ENCODE measurements at places on chromosomes 5 and 9.

- DNase-seq = no peak
Observed at GRCh38 chr5:168557389-168557788, 21.8 kb downstream of the PANK3 start.

- no peak for DNase-seq
Observed at GRCh38 chr5:6202968-6203365, 175.4 kb downstream of the MED10 start.

DNA sequence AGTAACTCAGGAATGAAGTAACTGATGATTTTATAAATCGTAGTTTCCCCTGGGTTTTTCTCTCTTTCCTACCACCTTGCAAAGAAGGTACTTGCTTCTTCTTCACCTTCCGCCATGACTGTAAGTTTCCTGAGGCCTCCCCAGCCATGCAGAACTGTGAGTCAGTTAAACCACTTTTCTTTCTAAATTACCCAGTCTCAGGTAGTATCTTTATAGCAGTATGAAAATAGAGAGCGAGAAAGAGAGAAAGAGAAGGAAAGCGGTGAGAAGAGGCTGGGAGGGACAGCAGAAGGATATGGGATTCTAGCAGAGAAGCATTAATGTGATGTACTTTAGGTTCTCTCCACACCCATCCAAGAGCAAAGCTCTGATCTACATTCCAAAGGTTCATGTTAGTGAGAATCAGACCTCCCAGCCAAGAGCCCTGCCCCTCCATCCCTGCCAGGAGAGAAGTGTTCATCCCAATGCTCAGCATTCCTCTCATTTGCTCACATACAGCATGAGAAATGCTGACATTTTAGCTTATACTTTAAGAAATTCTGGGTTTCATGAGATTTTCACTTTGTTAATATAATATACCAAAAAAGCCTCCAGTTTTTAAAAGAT lies 185.0 kb upstream of the PTGER4 start:
- DNase-seq = no peak

- no peak for DNase-seq
Observed at GRCh38 chr5:109003928-109004327, 256.2 kb downstream of the FER start.

DNA sequence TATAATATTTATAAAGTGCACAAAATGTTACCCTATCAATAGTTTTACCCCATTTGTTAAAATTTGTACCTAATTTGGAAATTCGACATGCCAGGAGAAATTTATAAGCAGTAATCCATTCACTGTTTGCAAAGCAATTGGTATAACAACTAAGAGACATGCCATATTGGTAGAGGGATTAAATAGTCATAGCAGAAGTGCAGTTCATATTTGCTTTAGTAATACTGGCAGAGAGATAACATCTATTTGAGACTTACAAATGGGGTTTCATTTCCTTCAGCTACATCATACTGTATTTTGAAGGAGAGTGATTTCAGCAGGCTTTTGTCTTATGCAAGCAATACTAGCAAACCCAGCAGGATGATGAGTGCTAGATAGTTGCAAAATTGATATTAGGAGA lies 610.4 kb upstream of the CDH10 start:
- DNase-seq = no peak

GRCh38 chr9:117300371-117301110 lies 114.3 kb downstream of the ASTN2 start:
- DNase-seq = no peak

DNA sequence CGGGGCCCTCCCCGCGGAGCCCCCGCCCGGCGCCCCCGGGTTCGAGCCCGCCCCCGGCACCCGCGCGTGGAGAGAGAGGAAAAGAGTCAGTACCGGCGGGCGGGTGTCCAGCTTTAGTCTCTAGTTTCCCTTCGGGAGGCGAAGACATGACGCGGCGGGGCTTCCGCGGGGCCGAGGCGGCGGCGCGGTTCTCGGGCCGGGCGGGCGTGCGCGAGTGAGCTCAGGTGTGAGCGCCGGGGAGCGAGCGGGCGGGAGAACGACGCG lies 181 bp downstream of the DAP start:
- DNase-seq = no peak

- DNase-seq = no peak
Observed at GRCh38 chr9:134134949-134135342, 936 bp upstream of the WDR5 start.

DNA sequence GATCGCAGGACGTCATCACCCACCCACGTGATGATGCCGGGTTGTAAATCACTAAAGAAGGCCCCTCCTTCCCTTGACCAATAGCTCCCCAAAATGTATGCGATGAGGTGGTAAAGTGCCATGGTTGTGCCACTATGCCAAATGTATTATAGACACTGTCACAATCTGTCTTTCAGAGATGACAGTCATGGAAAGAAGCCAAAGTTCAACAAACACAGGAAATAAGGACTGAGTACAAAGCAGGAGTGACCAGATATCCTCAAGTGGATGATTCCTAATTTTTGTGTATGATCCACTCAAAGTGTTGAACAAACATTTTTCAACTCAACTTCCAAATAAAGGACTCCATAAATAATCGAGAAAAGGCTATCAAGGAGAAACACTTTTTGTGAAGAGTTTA lies 12.5 kb downstream of the GLIS3 start:
- DNase-seq = no peak

DNA sequence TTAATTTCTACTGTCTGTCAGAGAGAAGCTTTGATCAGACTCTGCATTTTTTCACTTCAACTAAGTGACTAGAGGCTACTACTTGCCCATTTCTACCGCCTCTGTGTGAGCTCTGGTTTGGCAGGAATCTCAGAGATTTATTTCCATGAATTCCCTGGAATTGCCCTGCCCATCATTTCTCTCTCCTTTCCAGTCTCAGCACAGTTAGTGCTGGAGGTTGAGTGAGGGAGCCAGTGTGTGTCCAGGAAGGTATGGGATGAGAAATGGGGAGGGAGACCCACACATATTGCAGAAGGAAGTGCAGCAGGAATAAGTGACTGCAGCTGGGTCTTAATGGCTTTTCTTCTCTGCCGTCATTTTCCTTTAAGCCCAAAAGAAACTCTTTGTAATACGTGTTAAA lies 443.1 kb upstream of the ZNF462 start:
- DNase-seq = no peak

- peak; percentile 60 for DNase-seq
Observed at GRCh38 chr5:180315762-180316212, 23.9 kb upstream of the MAPK9 start.

DNA sequence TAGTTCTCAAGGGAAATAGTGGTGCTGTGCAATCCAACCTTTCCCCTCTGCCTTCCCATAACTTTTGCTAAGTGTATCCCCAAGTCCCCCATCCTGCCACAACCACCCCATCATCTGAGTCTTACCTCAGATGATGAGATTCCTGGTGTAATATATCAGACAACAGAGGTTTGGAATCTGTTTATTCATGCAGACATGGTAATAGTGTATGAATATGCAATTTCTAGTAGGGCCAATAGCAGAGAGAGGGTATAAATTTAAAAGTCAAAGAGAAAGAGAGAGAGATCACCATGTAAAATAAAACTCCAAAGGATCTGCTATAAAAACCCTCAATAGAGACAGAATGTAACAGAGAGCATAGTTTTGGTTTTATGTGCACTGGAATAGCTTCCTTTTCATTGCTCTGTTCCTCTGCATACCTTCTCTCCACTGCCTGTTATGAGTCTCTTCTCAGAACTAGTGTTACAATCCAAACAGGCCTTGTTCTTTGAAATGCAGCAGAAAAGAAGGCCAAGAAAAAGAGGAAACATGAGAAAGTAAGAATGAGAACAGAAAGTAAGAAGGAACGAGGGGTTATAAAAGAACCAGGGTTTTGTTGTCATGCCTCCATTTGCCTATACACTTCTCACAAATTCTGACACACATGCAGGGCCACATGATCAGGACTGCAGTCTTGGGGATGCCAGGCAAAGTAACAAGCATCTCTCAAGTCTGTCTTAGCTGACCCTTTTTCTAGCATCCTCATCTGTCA lies 278.0 kb downstream of the CETN3 start:
- no peak for DNase-seq

GRCh38 chr5:151697452-151697851 lies 10.7 kb upstream of the SPARC start:
- DNase-seq = no peak

GRCh38 chr5:141524604-141525597 lies 36.0 kb downstream of the PCDHGC5 start:
- DNase-seq = no peak

- no peak for DNase-seq
Observed at GRCh38 chr5:54895816-54896341, 89.5 kb downstream of the ESM1 start.

GRCh38 chr5:97135868-97136267 lies 6.5 kb downstream of the LIX1 start:
- no peak for DNase-seq

- no peak for DNase-seq
Observed at GRCh38 chr5:178544166-178544834, 45.9 kb downstream of the COL23A1 start.

GRCh38 chr5:30926218-30926617 lies 267.3 kb upstream of the CDH6 start:
- no peak for DNase-seq

DNA sequence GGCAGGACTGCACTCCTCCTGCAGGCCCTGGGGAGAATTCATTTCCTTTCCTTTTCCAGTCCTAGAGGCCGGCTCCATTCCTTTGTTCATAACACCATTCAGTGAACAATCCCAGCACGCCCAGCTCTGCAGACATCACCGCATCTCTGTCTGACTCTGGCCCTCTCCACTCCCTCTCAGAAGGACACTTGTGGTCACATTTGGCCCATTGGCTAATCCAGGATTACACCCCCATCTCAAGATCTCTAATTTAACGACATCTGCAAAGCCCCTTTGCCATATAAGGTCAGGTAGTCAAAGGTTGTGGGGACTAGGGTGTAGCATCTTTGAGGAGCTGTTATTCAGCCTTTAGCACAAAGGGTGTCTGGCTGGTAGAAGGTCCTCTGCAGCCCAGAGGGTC lies 185.0 kb upstream of the DAP start:
- DNase-seq = no peak

DNA sequence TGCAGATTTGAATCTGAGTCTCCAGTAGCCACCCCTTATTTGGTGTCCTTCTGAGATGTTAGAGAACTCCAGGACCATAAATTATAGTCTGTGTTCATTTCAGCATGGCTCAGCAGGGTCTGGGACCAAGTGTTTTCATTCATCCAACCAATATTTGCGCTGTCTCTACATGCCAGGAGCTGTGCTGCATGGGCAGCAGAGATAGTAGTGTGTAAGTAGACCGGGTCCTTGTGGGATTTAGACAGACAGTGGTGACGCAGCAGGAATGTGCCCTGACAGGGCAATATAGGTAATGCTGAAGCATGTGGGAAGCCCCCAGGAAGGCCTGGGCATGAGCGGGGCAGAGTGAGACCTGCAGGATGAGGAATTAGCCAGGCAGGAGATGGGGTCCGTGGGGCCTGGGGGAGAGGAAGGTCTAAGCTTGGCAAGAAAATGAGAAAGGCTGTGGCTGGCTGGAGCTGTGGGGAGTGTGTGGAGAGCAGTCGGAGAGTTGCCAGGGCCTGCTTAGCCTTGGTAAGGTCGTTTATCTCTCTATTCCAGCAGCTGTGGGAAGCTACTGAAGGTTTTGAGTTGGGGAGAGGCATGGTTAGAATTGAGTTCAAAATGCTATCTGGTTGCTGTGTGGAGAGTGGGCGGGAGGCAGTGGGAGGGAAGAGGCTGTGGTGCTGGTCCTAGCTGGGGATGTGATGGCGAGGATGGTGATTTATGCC lies 16.8 kb downstream of the STXBP1 start:
- DNase-seq = no peak

DNA sequence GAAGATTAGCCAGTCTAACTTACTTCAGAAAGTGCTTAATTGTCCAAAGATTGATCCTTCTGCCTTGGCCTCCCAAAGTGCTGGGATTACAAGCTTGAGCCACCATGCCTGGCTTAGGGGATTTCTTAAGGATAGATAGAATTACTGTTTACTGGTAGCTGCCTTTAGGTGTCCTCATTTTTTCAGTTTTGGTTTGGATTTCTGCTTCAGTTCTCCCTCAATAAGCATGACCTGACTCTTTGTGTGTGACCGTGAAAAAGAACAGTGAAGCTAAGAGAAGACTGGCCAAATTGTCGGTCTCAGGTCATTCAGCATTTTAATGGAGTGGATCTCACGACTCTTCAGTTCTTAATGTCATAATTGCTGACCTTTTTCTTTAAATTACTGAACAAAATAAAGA lies 22.9 kb upstream of the CMYA5 start:
- DNase-seq = no peak

- no peak for DNase-seq
Observed at GRCh38 chr5:59988396-59988795, 94.9 kb upstream of the PDE4D start.

GRCh38 chr9:114008667-114009410 lies 69.3 kb downstream of the AMBP start:
- no peak for DNase-seq

DNA sequence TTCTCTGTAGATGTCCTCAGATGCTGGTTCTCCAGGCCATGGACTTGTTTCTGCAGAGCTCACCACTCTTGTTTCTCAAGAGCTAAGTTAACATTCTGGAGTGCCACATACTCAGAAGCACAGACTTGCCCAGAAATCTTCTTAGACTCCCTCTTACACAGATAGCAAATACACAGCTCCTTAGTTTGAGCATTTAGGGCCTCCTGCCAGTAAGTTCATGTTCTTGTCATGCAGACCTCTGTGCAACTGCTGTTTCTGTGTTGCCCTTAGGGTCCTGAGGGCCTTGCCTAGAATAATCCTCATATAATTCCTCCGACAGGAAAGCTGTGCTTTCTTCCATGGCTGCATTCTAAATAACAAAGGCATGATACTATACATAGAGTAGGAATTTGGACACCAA lies 1.3 kb upstream of the PTPDC1 start:
- DNase-seq = no peak

- DNase-seq = no peak
Observed at GRCh38 chr5:82987188-82987587, 90.0 kb downstream of the TMEM167A start.

- DNase-seq = no peak
Observed at GRCh38 chr5:74432216-74432615, 208.3 kb downstream of the ENC1 start.

DNA sequence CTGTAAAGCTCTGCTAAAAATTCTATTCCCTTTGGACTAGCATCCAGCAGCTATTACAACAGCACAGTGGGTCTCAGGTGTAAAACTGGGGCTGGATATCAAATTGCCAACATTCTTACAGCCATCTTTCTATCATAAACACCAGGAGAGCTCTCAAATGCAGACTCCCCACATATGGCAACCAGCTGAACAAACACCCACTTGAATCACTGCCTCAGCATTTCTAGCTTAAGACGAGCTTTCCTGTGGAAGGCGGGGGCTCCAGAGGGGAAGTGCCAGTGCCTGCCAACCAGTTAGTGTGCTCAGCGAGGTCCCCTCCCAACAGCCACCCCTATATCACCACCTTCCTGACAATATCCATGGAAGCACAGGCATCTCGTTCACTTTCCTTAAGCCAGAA lies 62.2 kb downstream of the IPPK start:
- no peak for DNase-seq

GRCh38 chr5:35162848-35163709 lies 67.2 kb downstream of the PRLR start:
- DNase-seq = no peak

All from stimulated activated CD8-positive, alpha-beta memory T cell treated with anti-CD3 and anti-CD28 coated beads, Interleukin-2, amount 100 ng/mL, for 1 hour (primary cell).